ENCODE measurements at places on chromosomes 2 and 18.
A peak's percentile ranks its signal among the peaks of the same experiment; 100 is the strongest.

- no peak for DNase-seq
Observed at GRCh38 chr2:127231130-127231865, 11.2 kb upstream of the CYP27C1 start.

DNA sequence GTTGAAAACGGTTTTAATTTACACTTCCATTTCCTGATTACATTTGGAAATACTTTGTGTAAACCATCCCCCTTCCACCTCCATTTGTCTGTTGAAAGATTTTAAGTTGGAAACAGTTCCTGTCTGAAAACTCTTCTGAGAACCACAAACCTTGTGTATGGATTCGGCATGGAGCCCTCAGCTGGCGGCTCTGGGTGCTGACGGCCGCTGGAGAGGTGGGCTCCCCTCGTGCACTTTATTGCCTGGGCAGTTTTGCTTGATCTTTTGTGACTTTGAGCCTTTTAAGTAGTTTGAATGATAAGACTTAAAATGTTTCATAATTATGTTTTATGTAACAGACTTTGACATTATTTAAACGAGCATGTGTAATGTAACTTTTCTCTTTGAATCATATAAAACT is 11.1 kb downstream of the KLF11 start:
- no peak for DNase-seq

- DNase-seq = no peak
Observed at GRCh38 chr2:32284321-32284720, 6.6 kb downstream of the YIPF4 start.

- no peak for DNase-seq
Observed at GRCh38 chr2:120490091-120490798, 144.3 kb downstream of the INHBB start.

DNA sequence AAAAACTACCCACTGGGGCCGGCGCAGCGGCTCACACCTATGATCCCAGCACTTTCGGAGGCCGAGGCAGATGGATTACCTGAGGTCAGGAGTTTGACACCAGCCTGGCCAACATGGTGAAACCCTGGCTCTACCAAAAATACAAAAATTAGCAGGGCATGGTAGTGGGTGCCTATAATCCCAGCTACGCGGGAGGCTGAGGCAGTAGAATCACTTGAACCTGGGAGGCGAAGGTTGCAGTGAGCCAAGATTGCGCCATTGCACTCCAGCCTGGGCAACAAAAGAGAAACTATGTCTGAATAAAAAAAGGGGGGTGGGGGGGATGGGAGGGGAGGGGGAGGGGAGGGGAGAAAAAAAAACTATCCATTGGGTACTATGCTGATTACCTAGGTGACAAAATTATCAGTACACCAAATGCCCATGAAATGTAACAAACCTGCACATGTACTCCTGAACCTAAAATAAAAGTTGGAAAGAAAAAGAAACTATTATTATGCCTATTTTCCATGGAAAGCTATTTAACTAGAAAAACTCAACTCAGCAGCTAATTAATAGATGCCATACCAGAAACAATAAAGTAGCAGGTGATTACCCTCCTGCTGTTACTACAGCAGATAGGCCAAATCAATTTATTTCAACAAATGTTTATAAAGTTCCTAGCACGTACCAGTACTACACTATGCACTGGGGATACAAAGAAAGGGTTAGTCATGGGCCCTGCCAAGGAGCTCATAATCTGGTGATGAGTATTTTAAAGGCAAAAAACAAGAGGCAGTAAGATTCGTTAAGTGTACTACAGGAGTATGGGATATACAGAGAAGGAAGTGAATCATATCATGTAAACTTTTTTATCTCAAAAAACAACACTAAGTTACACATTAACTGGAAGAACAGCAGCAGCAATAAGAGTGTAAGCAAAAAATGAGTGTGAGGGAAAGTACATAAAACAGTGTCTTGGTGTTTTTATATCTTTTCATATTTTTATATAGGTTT is 112.8 kb upstream of the SLC39A10 start:
- no peak for DNase-seq

DNA sequence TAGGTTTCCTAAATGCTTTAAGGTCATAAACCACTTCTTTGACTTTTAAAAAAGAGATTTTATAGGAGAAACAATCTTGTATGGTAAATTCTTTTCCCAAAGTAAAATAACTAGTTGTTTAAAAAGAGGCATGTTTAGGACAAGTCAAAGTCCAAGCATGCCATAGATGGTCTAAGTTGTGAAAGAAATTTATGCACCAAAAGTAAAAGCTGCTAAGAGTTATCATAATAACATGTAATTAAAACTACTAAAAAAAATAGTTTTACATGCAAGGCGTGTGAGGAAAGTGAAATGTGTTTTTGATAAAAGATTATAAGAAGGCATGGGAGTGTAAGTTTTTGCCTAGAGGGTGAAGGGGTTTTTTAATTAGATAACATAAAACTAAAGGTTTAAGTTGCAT is 22.5 kb downstream of the FAM210A start:
- no peak for DNase-seq

DNA sequence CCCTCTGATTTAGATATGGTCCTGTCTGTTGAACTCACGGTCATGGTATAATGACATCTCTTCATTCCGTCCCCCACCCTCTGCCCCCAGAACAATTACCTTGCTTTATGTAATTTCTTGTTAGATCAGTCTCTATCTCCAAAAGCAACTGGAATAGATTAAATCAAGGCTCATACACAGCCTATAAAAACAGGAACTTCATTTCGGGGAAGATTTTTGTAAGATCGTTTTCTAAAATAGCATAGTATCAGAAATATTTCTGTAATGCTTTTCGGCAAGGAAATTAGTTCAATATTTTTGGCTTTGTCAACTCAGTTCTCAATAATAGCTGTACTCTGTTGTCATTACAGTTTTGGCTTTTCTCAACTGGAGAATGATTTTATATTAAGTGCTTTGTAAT is 157.2 kb downstream of the FMNL2 start:
- no peak for DNase-seq

- DNase-seq = no peak
Observed at GRCh38 chr2:3423492-3424170, 44.1 kb downstream of the TRAPPC12 start.

GRCh38 chr2:67954093-67954748 is 108.6 kb downstream of the C1D start:
- no peak for DNase-seq

DNA sequence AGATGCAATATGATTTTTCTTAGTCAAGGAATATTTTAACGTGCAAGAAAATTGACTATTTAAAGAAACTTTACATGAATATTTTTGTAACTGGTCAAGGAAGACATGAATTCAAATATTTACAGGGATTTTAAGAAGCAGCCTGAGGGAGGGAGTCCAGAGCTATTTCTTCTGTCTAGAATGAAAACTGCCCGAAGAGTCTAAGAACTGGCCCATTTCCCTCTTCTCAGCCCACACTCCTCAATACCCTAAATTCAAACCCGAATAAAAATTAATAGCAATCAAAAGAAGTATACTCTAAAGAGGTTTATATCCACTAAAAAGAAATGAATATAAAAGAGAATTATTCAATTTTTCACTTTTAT is 6.5 kb upstream of the NDUFV2 start:
- no peak for DNase-seq

DNA sequence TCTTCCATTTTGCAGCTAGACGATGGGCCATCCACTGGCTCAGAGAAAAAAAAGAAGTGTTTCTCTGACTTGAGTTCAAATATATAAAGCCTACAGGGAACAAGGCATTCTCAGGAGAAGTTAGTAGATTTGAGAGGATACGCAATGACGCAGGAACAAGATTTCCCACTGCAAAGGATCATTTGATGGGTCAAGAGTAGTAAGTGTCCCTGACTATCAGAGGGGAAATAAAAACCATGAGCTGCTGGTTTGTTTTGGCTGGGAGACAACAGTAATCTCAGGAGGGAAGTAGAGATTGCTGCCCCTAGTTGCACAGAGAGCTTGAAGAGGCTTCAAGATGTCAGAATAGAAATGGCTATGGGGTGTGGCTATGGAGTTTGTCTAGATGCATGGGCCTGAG is 22.3 kb upstream of the MYO1B start:
- DNase-seq = no peak

DNA sequence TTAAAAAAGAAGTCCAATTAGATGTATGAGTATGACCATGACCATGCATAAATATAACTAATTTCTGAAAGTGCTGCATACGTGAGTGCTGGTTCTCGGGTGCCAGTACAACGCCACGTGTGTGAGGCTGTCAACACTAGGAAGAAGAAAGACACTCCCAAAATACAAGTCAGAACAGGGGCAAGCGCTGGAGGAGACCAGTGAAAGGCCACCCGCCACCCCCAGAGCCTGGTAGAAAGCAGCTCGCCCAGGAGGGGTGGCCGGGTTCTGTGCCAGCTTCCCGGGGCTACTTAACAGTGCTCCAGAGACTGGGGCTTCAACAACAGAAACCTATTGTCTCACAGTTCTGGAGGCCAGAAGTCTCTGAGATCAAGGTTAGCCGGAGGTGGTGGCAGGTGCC is 147.6 kb downstream of the RTP5 start:
- DNase-seq = no peak

DNA sequence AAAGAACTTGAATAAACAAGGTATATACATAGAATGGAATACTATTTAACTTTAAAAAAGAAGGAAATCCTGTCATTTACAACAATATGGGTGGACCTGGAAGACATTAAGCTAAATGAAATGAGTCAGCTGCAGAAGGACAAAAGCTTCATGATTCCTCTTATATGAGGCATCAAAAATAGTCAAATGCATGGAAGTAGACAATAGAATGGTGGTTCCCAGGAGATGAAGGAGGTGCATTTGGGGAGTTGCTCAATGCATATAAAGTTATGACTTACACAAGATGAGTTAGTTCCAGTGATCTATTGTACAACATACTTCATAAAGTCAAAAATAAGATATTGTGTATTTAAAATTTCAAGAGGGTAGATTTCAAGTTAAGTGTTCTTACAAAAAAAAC is 426.1 kb upstream of the UBE2E3 start:
- no peak for DNase-seq

- no peak for DNase-seq
Observed at GRCh38 chr2:216114382-216114713, 5.2 kb downstream of the XRCC5 start.

GRCh38 chr2:217396165-217396564 is 536.3 kb upstream of the TNP1 start:
- DNase-seq = no peak

- DNase-seq = no peak
Observed at GRCh38 chr2:6368281-6368680, 497.4 kb downstream of the CMPK2 start.

DNA sequence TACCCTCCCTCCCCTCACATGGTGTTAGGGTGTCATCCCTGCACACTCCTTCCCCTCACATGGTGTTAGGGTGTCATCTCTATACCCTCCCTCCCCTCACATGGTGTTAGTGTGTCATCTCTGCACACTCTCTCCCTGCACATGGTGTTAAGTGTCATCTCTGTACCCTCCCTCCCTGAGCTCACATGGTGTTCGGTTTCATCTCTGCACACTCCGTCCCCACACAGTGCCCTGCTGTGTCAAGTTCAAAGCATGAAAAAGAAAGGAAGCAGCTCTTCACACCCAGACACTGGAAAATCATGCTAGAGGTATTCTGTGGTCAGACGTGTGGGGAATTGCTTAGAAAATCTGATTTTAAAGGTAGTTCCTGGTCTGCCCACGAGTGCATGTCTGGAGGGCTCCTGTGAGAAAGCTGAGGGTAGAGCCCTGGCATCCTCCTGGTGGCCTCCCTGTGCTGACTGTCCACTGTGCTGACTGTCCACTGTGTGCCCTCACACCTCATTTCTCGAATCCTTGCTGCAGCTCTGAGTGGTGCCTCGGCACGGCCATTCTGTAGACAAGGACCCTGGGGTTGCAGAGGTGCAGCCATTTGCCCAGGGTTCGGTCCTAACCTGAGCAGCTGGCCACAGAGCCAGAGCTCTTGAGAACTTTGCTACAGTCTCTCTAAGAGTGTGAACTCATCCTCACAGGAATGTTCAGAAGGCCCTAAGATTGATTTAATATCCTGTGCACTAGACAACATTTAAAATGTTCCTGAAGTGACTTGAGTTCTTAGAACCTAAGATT is 69.1 kb upstream of the NFATC1 start:
- DNase-seq = peak; percentile 24

DNA sequence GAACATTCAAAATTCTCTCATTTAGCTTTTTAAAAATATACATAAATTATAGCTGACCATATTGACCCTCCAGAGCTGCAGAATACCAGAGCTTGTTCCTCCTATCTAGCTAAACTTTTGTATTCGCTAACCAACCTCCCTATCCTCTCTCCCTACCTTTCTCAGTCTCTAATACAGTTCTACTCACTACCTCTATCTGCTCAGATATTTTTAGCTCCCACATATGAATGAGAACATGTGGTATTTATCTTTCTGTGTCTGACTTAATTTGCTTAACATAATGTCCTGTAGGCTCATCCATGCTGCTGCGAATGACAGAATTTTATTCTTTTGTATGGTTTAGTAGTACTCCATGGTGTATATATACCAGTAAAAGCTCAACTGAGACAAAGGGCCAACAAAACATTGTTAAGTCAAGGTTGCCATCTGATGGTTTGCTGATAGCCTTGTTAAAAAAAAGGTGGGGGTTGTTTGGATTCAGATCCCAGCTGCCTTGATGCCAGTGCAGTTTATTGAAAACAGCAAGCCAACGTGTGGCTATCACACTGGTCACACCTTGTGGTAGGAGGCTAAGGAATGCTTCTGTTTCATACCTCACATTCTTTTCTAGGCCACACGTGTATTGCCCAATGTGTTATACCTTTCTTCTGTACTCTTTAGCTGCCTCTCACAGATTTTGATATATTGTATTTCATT is 101.5 kb downstream of the VWA3B start:
- DNase-seq = no peak

- no peak for DNase-seq
Observed at GRCh38 chr2:164890544-164890943, 48.9 kb upstream of the COBLL1 start.

DNA sequence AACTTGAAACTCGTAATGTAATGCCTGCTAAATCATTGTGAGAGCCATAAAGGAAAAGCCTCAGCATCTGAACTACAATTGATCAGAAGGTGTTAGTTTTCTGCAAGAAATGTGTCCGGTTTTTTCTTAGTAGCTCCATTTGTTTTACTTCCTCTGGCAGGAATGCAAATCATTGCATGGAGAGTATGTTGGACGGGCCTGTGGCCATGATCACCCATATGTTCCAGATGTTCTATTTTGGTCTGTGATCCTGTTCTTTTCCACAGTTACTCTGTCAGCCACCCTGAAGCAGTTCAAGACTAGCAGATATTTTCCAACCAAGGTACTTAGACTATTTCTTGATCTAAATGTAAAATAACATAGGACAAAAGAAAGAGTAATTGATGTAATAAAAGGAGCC is 126.6 kb downstream of the DPP4 start:
- DNase-seq = no peak

GRCh38 chr2:189587780-189588179 is 7.2 kb upstream of the SLC40A1 start:
- no peak for DNase-seq
